Dermis blood vessel endothelial cell (primary cell): ENCODE measurements at places on chromosomes 5 and 9. TPM values are rescaled to one million over a fixed set of nuclear protein-coding genes. Genes with fewer than 3 reads are reported as not detected.

DNA sequence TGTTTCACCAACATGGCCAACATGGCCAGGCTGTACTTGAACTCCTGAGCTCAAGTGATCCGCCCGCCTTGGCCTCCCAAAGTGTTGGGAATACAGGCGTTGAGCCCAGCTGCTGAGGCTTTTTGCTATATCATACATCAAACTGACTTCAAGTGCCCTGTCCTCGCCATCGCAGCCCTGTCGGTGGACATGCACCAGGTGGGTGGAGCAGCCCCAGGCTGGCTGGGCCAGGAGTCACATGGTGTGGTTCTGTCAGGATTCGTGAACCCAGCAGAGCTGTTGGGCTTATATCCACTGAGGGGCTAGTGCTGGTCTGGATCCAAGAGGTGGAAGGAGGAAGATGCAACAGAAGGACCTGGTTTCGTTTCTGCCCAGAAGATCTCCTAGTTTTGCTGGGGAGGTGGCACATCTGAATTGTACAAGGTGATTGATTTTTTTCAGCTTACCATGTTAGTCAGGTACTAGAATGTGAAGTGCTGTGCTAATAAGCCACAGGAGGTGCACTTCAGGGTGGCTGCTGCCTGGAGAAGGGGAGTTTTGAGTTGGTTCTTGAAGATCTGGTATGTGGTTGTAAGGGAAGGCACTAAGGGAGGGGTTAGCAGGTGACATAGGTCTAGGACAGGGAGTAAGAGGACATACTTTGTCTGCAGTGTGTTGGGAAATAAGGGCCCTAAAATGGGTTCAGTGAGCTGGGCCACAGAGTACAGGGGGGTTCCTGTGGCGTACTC, 16.1 kb downstream of the PCBD2 start:
- no peak for DNase-seq

Gene RELL2
- 3.9 and 9.9 TPM in 2 replicates for total RNA-seq

Gene ANKH
- total RNA-seq = 21.8 and 27.9 TPM in 2 replicates

GRCh38 chr9:122403381-122404000, 32.7 kb downstream of the PTGS1 start:
- DNase-seq = no peak

- DNase-seq = no peak
Measured at GRCh38 chr9:18849890-18850677, 182.9 kb downstream of the SAXO1 start.
